Left lung (tissue), 14 donors: ENCODE measurements at places on chromosomes 12 and 14. TPM values are rescaled to one million over a fixed set of nuclear protein-coding genes. Genes with fewer than 3 reads are reported as not detected.

DNA sequence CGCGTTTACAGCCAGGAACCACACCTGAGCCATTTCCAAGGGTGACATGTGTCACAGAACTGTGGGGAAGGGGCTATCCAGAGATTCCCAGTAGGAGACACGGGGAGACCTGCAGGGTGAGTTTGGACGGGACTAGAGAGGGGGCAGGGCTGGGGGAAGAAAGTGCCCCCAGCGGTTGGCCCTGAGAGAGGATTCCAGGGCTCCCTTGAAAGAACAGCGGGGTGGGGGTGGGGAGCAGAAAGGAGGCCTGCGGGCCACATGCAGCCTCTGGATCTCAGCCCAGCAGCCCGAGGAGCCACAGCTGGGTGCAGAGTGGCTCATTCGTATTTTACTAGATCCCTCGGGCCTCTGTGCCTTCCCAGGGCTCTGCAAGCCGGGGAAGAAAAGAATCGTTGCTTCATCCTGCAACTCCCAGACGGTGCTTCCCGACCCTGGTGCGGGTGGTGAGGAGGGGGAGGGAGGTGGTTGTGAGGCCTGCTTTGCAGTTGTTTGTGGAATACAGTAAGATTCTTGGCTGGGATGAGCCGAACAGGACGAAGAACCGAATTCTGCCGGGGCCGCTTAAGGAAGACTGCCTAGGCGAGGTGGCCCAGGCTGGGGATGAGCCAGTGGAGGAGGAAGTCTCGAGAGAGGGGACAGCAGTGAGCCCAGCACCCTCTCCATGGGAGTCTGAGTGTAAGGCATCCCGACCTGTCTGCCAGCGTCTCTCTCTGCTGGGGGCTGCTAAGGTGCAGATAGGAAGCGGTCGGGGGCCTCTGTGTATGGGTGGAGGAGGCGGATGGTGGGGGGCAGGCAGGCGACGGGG is 36.1 kb upstream of the ANKRD9 start:
- DNase-seq = no peak

DNA sequence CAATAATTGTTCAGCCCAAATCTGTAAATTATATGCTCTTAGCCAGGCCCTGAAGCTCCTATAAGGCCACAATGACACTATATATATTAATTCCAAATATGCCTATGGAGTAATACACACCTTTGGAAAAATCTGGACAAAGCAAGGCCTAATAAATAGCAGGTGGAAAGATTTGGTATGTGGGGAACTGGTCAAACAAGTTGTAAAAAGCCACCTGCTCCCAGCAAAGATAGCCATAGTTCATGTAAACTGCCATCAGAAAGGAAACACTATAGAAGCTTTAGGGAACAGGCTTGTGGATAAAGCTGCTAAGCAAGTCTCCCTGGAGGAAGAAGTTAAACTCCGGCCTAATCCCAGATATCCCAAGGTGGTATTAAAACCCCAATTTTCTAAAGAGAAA is 29.7 kb downstream of the PRMT8 start:
- no peak for DNase-seq

DNA sequence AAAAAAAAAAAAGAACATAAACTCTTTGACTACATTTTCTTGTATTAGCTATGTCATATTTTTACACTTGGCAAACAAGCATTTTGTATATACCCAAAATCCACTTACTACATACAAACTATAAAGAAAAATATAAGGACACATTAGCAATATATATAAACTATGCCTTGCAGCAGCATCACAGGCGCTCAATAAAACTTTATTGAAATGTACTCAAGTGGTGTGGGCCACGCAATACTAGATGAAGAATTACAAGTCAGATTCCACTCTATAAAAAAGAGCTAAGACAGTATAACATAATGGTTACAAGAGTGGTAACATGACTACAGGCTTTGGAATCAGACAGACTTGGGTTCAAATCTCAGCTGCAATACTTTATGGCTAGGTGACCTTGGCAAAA is 3.1 kb upstream of the AP4S1 start:
- no peak for DNase-seq

DNA sequence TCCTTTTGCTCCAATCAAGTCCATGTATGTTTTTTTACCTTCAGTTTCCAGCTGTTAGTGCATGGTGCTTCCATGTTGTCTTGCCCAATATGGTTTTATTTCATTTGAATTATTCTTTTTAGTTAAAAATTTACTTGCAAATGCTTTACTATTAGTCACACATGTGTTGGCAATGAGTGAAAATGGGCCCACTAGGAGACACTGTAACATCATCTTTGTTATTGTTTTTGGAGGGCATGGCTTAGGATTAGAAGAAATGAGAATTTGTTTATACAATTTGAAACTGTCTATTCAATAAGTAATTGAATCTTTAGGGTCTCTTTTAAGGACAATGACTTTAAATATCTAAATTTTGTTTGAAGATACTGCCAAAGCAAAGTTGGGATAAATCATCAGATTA is 133.7 kb downstream of the BRMS1L start:
- DNase-seq = no peak

KRT8 gene
- total RNA-seq = 583 TPM

INHBC gene
- total RNA-seq = not detected

SLC17A8 gene
- 0.61 TPM for total RNA-seq
